ENCODE measurements at places on chromosomes 3 and 15.

DNA sequence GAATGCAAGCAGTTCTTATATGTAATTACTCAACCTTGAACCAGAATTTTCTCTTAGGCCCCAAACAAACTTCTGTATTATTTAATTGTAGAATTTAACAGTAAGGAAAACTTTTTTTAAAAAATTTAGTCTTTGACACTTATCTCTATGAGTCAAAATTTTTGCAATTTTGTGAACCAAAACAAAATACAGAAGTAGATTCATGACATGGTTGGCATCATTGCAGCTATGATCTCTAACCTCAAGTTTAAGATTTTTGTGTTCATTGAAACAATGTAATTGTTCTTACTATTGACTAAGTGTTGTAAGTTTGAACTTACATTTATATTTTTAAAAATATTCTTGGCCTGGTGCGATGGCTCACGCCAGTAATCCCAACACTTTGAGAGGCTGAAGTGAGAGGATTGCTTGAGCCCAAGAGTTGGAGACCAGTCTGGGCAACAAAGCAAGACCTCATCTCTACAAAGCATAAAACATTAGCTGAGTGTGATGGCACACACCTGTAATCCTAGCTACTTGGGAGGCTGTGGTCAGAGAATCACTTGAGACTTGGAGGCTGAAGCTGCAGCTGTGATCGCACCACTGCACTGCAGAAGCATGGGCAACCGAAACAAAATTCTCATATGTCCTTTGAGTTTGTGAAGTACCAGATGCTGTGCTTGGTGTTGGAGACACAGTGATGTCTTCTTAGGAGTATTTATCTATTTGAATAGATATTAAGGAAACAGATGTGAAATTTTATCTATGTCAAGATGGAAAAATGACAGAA is 39.7 kb downstream of the STT3B start:
- DNase-seq: no peak

DNA sequence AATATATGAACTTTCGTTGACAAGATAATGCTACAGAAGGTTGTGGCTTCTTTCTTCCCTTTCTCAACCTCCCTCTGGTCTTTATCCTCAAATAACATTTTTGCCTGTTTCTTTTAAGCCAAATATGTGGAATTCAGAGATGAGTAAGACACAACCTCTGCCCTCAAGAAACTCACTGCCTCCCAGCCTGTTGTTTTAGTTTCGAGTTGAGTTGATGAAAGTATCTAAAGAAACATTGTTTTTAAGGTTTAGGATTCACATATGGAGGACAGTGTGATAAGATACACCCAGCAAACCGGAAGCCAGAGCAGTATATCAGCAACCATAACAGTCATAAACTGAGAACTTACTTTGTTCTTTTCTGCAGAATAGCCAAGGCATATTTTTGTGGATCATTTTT is 218.6 kb downstream of the THSD4 start:
- no peak for DNase-seq

DNA sequence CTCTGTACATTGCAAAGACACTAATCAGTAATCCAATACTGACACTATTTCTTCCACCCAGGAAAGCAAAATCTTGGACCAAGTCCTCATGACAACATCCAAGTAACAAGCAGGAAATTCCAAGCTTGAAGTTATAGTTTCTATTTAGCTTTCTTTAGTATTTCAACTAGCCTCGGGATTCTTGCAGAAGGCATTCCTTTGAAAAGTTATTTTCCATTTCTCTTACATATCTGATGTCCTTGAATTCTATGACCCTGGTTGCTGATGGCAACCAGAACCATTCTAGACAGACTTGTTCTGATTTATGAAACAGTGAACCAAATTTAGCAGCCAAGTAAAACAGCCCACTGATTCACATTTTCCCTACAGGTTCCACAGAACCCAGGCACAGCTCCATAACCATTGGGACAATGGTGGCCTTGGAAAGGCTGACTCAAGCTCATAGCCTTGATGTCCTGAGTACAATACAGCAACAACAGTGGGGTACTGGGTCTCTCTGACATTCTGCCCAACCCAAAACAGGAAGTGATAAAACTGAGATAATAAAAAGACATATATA is 26.5 kb downstream of the P3H2 start:
- DNase-seq: no peak

- DNase-seq: no peak
These were observed 428.1 kb downstream of the ROBO2 start for GRCh38 chr3:77467702-77468625.

DNA sequence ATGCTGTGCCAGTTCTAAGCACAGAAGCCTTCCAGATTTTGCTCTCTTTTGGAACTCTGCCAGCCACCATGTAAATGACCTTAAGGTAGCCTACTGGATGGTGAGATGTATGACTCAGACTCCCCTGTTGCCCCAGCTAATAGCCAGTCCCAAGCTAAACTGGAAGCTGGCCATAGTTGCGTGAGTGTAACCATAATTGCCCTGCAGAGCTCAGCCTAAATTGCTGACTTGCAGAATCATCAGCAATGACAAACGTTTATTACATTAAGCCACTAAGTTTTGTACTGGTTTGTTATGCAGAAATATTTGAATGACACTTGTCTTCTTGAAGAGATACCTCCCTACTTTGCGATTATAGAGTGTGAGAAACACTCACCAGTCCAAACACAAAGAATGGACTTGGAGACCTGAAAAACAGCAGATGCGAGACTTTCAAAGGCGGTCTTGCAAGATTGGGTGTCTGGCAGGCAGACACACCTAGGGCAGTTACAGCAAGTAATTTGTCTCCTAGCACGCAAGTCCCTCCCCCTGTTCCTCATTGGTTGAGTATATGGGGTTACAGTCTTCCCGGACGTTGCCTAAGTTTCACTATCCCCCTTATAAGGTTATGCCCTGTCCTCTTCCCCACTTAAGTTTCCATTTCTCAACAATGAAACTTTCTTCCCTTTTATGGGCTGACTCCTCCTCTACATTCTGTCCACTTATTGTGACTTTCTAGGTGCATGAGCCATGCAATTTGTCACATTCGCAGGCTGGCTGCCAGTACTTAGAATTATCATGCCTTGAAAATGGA is 83.6 kb upstream of the XCR1 start:
- DNase-seq: peak; percentile 58

- no peak for DNase-seq
These were observed 15.5 kb upstream of the ATP1B3 start for GRCh38 chr3:141860766-141861513.

DNA sequence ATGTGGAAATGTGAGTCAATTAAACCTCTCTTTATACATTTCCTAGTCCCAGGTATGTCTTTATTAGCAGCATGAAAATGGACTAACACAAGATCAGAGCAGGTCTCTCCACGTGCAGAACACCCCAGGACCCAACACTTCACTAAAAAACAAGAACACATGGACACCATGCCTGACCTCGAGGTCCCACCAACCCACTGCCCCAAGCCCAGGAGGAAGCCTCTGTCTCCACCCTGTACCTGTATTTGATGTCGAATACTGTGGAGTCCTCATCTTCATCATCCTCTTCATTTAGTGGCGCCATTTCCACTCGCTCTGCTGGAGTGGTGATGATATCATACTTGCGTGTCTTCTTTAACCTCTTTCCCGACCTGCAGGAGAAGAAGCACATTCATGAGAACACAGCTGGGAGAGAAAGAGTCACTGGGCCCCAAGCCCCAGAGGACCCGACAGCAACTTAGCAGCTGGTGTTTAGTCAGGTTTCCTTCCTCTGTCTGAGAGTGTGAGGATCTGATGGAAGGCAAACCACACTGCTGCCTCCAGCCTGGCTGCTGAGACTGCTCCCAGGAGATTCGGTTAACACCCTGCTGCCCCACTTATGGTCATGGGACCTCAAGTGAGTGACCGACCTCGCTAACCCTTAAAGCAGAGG is 25.5 kb downstream of the FAM174B start:
- no peak for DNase-seq

GRCh38 chr3:50254577-50255250 is 14.2 kb upstream of the SEMA3B start:
- DNase-seq: peak; percentile 40
